Subcutaneous preadipocyte (primary cell): ENCODE measurements at places on chromosomes 12 and 14. TPM values are rescaled to one million over a fixed set of nuclear protein-coding genes. Genes with fewer than 3 reads are reported as not detected.

CYP46A1 gene
- total RNA-seq = under 0.01 and 0.37 TPM in 2 replicates

MIP gene
- not detected in 2 replicates for total RNA-seq

NYNRIN gene
- total RNA-seq = 3.9 and 4.8 TPM in 2 replicates

NRL gene
- 0.78 and 1.1 TPM in 2 replicates for total RNA-seq

NINJ2 gene
- total RNA-seq = 2.5 and 5.5 TPM in 2 replicates

GDF3 gene
- not detected in 2 replicates for total RNA-seq

HOXC5 gene
- 2.2 and 2.3 TPM in 2 replicates for total RNA-seq

MIPOL1 gene
- 8.5 and 11.3 TPM in 2 replicates for total RNA-seq

SYCP3 gene
- total RNA-seq = 0.39 TPM in 1 of 2 replicates, not detected in the other

CMTM5 gene
- not detected in 2 replicates for total RNA-seq

SLC11A2 gene
- 43.4 and 44.4 TPM in 2 replicates for total RNA-seq

SMIM41 gene
- total RNA-seq = 0.20 TPM in 1 of 2 replicates, not detected in the other

TAS2R10 gene
- total RNA-seq = 1.1 and 1.2 TPM in 2 replicates

TMEM260 gene
- 10.7 and 17.8 TPM in 2 replicates for total RNA-seq

SIX1 gene
- 3.3 and 13.1 TPM in 2 replicates for total RNA-seq

C12orf60 gene
- 1.2 and 2.2 TPM in 2 replicates for total RNA-seq

KLRD1 gene
- under 0.01 TPM in 2 replicates for total RNA-seq

KITLG gene
- total RNA-seq = 27.9 and 45.7 TPM in 2 replicates

LALBA gene
- total RNA-seq = not detected in 2 replicates

CEBPE gene
- not detected in 2 replicates for total RNA-seq

LBHD2 gene
- total RNA-seq = not detected in 2 replicates

CELA1 gene
- total RNA-seq = not detected in 2 replicates

PSMC6 gene
- 66.1 and 72.3 TPM in 2 replicates for total RNA-seq
